Right forelimb (tissue), 1 donor: ENCODE measurements at places on chromosomes 11 and 22.

- no peak for DNase-seq
Observed at GRCh38 chr22:19110646-19111045, 11.6 kb downstream of the DGCR2 start.

DNA sequence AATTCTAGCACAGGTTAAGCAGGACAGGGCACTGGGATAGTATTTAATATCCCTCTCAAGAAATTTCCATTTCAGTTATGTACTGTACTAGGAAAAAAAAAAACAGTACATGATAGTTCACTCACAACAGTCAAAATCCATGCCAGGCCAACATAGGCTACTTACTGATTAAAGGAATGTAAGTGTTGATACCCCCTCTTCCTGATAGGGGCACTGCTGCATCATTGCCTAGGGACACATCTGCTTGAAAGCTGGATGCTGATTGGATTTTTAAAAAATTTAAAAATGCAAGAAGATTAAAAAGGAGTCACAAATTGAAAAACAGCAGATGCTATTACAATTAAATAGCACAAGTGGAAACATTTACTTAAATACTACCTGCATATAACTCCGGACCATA lies 43.4 kb downstream of the APOL5 start:
- no peak for DNase-seq

DNA sequence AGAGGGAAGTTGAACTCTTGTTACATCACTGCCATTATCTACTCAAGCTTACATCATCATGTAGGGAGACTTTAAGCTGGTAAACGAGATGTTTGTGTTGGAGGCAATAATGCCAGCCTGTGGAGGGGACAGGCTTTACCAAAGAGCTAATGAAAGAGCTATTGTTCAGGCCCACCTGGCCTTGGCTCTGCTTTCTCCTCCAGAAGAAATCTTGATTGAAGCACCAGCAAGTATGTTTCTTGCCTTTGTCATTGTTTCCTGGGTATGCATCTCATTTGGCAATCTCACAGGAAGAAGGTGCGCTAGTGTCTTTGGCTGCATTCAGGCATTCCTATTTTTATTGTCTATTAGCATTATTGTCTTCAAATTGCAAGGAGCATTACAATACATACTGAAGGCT lies 16.7 kb upstream of the CARD18 start:
- no peak for DNase-seq

- DNase-seq = no peak
Observed at GRCh38 chr11:76030968-76031590, 175.2 kb downstream of the WNT11 start.

GRCh38 chr11:9002920-9003572 lies 755 bp downstream of the NRIP3 start:
- no peak for DNase-seq

DNA sequence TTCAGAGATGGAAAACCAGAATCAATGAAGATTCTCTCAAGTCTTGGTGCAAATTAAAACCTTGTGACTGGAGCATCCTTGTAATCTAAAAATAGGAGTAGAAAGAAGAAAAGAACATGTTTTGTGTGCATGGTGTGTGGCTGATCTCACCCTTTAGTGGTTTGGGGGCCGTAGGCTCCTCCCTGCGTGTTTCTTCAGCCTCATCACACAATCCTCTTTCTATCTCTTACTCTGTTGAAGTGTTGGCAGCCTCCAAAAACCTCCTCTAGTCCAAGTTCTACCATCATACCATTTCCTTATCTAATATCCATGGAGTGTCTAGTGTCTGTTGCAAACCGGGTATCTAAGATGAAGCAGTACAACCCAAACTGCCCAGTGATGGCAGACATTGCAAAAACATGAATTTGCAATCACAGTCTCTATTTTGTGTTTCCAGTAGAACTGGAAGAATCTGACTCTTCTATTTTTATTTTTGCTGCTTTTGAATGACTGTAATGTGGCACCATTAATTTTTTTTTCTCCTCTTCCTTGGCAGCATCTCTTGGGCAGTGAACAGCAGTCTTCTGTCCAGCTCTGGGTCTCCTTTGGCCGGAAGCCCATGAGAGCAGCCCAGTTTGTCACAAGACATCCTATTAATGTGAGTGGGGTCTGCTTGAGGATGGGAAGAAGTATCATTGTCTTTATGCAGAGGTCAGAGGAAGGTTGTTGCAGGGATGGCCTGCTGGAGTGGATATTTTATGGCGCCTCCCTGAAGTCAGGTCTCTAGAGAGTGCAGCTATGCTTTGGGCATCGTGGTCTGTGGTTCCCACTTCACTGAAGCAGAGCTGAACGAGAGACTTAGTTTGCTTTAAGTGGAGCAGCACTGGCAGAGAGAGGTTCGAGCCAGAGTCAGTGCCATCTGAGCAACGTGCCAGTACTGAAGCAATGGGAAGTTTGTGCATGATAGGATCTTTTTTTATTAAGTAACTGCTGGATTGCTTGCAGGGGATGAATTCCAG lies 60.0 kb upstream of the SORL1-AS1 start:
- DNase-seq = no peak

DNA sequence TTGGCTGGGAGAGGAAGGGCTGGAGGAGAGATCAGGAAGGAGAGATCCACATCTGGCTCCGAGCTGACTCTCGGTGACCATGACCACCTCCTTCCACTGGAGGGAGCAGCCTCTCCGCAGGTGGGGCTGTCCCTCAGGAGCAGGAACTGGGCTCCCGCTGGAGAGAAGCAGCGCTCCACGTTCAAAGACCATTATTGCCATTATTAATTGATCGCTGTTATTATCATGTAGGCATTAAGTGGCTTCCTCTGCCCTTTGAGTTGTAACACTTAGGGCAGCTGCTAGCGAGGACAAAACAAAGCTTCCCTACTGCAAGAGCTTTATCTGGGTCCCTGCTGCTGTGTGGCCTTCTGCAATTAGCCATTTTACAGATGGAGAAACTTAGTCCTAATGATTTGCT lies 251.9 kb downstream of the ST3GAL4 start:
- DNase-seq = peak; percentile 74

GRCh38 chr22:47116426-47117341 lies 354.2 kb downstream of the TBC1D22A start:
- DNase-seq = peak; percentile 30

- DNase-seq = no peak
Observed at GRCh38 chr11:12245091-12245490, 132.3 kb upstream of the PARVA start.

DNA sequence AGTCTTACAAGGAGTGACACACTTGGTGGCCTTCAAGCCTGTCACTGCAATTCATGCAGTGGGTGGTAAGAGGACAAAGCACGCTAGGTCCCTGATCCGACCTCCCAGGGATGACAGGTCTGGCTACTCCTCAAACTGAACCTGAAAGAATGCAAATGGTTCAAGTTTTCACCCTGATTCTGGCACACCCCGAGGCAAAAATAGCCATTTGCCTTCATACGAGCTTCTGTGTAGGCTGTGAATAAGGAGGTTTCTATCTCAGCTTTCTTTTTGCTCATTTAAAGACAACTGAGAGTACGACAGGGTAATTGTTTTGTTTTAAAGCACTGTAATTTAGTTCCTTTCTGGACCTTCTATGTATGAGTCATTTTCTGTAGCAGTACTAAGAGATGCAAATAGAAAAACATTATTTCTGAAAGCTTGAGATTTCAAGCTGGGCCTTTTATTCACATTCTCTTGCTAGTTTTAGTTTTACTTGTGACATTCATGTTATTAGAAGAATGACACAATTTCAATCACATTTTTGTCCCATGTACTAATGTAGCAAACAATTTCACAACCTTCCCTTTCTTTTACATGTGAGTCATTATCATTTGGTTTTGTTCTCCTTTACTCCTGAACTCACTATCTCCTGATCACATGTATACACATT lies 56.6 kb upstream of the FDX1 start:
- DNase-seq = no peak

DNA sequence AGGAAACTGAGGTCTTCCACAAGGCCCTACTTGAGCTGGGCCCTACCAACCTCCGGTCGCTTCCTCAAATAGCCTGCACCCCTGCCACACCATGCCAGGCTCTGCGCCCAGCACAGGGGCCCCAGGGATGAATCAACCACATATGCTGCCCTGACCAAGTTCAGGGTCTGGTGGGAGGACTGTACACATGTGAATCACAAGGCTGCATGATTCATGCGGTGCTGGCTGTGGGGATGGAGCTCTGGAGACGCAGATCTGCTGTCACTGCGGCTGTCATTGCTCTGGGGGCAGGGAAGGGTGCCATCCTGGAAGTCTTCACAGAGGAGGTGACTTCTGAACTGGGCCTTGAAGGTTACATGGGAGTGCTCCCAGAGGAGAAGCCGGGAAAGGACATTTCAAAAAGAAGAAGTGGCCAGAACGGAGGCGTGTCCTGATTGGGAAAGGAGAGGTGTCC lies 21.5 kb downstream of the CYTH4 start:
- no peak for DNase-seq

- peak; percentile 58 for DNase-seq
Observed at GRCh38 chr22:39522567-39523300, 2.4 kb downstream of the ATF4 start.

DNA sequence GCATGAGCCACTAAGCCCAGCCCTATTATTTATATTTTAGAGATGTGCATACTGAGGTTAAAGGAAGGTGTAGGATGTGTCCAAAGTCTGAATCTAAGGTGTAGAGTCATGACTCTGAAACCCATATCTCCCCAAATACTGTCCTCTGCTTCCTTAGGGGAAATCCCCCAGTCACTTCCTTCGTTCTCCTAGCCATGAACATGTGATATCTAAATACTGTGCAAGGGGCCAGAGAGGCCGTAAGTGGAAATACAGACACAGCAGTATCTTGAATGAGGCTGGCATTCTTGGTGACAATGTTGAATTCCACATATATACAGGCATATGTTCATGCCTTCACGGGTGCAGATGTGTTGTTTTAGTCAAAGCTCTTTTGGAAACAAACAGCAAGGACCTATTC lies 21.3 kb upstream of the PATZ1 start:
- DNase-seq = no peak

DNA sequence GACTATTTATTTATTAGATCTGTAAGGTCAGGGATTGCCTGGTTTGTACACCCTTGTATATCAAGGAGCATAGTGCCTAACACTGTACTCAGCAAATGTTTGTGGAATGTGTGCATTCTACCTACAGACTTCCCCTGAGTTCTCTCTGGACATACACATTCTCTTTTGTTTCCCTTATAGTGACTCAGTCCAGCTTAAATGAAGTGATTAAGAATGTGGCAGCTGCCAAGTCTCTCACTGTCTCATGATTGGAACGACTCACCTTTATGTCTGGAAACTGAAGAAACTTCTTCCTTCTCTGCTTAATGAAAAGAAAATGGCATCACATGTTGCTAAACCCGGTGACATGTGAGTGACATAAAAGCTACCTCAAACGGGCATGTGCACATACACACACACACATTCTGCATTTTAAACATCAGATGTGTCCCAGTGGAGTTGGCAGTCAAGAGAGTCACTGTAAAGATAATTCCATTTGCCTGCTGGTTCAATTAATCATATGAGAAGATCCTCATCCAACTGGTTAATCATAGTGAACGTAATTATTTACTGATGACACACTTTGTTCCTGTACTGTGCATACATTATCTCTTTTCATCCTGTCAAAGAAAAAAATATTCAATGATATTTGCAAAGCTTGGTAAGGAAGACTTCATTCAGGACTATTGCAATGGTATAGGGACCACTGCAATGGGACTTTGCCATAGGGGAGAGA lies 42.8 kb downstream of the GLYAT start:
- no peak for DNase-seq

- no peak for DNase-seq
Observed at GRCh38 chr11:9616042-9616675, 42.7 kb downstream of the WEE1 start.

- no peak for DNase-seq
Observed at GRCh38 chr11:27416568-27417176, 53.7 kb upstream of the CCDC34 start.

DNA sequence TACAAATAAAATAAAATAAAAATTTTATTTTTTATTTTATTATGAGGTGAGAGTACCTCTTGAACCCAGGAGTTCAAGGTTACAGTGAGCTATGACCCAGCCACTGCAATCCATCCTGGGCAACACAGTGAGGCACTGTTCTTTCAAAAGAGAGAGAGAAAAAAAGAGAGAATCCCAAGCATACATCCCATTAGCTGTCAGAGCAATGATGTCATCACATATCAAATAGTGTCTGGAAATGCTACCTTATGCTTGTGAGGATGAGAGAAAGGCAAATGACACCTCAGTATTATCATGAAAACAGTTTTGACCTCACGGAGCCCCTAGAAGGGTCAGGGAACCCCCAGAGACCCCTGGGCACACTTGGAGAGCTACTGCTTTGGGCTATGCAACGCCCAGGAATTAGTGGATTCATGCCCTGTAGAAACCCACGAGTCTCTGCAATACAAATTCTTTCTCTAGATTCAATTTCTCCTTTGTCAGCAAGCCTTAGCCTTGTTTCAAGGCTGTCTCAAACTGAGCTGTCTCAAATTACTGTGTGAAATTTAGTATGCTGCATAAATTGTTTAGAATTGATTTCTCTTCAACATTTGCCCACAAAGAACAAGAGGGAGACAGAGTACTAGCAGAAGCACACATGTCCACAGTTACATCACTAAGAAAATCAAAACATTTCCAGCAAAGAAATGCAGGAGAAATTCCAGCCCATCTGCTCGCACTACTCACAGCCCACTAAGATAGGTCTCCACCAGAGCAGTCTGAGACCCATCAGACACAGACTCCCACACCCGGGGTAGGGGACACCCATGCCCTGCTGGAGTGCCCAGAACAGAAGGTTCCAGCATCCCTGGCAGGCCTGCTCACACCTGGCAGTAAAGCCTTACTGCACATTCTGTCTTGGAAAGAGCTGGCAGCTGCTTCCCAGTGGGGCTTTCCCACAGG lies 18.1 kb downstream of the DGCR2 start:
- no peak for DNase-seq

GRCh38 chr11:30424321-30424720 lies 101.4 kb downstream of the ARL14EP start:
- DNase-seq = no peak

- no peak for DNase-seq
Observed at GRCh38 chr11:78539506-78539905, 35.2 kb downstream of the NARS2 start.

DNA sequence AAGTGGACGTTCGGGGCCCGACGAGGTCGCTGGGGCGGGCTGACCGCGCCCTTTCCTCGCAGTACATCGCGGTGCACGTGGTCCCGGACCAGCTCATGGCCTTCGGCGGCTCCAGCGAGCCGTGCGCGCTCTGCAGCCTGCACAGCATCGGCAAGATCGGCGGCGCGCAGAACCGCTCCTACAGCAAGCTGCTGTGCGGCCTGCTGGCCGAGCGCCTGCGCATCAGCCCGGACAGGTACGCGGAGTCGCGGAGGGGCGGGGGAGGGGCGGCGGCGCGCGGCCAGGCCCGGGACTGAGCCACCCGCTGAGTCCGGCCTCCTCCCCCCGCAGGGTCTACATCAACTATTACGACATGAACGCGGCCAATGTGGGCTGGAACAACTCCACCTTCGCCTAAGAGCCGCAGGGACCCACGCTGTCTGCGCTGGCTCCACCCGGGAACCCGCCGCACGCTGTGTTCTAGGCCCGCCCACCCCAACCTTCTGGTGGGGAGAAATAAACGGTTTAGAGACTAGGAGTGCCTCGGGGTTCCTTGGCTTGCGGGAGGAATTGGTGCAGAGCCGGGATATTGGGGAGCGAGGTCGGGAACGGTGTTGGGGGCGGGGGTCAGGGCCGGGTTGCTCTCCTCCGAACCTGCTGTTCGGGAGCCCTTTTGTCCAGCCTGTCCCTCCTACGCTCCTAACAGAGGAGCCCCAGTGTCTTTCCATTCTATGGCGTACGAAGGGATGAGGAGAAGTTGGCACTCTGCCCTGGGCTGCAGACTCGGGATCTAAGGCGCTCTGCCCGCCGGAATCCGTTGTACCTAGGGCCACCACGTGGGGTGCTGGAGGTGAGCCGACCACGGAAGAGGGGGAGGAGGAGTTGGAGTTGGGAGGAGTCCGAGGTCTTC lies 771 bp downstream of the MIF start:
- peak; percentile 78 for DNase-seq

- DNase-seq = no peak
Observed at GRCh38 chr11:110000031-110000502, 93.1 kb upstream of the ZC3H12C start.
